ENCODE measurements at places on chromosomes 16 and 17.
A peak's percentile ranks its signal among the peaks of the same experiment; 100 is the strongest.

- no peak for DNase-seq
Measured at GRCh38 chr17:17042851-17043460, 699 bp downstream of the MPRIP start.

GRCh38 chr16:85123891-85124635, 11.8 kb upstream of the CIBAR2 start:
- DNase-seq, result no peak

GRCh38 chr17:79590523-79590860, 20.4 kb downstream of the RBFOX3 start:
- DNase-seq, result no peak

DNA sequence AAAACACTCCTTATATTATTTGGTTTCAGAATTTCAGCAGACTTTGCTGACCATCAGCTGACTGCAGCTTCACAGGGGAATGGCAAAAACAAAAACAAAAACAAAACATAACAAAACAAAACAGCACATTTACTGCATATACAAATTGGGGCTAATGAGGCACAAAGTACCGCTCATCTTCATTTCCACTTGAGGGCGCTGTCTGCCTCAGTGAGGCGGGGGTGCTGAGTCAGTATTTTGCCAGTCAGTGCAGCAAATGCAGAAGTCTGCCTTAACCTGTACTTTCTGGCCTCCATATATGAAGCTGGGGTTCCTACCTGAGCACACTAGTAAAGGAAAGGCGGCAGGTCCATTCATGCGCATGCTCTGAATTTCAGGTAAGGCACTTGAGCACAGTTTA, 13.5 kb upstream of the DYNLRB2 start:
- DNase-seq, result peak; percentile 45

DNA sequence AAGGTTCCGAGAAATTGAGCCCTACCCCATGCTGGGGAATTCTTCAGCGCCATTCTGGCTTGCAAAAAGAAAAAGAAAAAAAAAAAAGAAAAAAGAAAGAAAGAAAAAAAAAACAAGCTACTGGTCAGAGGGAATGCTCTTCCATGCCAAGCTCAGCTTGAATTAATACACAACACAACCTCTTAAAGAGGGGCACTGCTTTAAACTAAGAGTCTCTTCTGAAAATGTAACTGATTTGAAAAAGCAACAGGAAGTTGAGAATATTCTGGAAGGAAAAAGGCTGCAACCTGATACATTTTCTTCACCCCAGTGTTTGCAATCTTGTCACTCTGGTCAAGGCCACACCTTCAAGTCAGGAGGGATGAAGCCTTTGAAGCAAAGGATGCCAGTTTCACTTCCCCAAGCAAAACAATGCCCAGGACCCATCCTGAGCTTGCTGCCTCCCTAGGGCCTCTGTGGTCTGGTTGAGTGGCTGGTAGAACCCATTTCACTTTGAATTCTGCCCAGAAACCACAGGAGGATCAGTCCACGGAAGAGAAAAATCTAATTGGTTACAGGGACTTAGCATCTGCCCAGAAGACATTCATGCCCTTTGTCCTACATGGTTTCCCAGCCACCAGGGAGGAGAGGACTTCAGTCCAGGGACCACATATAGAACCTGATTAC, 389.7 kb downstream of the SOX9 start:
- DNase-seq, result no peak

DNA sequence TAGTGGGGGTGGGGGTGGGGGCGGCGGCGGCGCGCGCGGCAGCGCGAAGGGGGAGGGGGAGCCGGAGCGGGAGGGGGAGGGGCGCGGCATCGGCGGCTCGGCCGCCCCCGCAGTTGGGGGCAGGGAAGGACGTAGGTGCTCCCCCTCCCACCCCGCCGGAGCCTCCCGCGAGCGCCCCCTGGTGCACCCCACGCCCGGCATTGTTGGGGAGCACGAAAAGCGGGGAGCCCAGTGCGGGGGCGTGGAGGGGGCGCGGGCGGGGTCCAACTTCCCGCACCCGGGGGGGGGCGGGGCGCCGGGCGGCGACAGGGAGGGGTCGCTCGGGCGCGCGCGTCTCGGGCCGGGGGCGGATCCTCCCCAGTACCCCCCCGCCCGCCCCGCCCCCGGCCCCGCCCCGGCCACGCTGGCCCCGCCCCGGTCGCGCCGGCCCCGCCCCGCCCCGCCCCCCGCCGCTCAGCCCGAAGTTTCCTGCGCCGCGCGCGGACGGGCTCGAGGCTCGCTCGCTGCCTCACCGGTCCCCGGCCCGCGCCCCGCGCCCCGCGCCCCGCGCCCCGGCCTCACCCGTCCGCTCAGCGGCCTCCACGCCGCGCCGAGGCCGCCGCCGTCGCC, at the start of gene CACNA1H:
Gene CACNA1H, plus strand, starts transcription at position 456 of the 609 bp plus-strand sequence. CDS start 632 bp downstream, outside the sequence.
- DNase-seq, result no peak

- DNase-seq, result no peak
Measured at GRCh38 chr16:11408216-11408615, 63.0 kb downstream of the RMI2 start.

DNA sequence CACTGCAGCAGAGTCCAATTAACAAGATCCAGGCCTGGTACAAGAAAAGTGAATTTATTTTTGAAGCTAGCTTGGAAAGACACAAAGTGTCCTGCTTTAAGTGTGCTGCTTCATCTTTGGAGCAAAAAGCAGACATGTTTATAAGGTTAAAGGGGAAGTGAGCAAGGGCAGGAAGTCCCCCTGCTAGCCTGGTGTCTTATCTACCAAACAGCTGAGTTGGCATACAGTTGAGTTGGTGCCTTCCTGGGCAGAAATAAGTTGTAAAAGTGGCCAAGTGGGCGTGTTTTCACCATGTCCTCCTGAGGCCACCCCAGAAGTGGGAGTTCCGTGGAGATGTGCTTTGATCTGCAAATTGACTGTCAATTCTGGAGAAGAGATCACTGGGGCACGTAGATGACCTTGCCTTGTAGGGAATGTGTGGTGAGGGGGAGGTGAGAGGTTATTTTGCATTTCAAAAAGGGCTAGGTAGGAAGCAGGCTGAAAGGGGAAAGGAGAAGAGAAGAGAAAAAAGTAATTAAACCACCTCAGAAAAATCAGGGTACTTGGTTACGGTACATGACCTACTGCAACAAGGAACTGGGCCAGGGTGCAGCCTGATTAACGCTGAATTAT, 38.3 kb upstream of the HSBP1 start:
- peak; percentile 41 for DNase-seq
